ENCODE measurements at places on chromosomes 16 and 17.

- peak; percentile 60 for DNase-seq
Observed at GRCh38 chr16:88759245-88759975, 25.6 kb downstream of the PIEZO1 start.

- no peak for DNase-seq
Observed at GRCh38 chr17:4077581-4077980, 65.2 kb downstream of the ZZEF1 start.

GRCh38 chr16:9099131-9099625, 7.7 kb downstream of the HAPSTR1 start:
- no peak for DNase-seq

- DNase-seq, result peak; percentile 39
Observed at GRCh38 chr16:1773703-1774447, 941 bp upstream of the MRPS34 start.
